Esophagus muscularis mucosa (tissue), 4 donors: ENCODE measurements at places on chromosomes 2 and 18.
A peak's percentile ranks its signal among the peaks of the same experiment; 100 is the strongest.

GRCh38 chr2:233764264-233764663, 4.2 kb downstream of the UGT1A1 start:
- no peak for DNase-seq
- no peak overlapping the region for H3K4me3 ChIP-seq
- H3K36me3 ChIP-seq, result no peaks in the 10 kb centered on the region

DNA sequence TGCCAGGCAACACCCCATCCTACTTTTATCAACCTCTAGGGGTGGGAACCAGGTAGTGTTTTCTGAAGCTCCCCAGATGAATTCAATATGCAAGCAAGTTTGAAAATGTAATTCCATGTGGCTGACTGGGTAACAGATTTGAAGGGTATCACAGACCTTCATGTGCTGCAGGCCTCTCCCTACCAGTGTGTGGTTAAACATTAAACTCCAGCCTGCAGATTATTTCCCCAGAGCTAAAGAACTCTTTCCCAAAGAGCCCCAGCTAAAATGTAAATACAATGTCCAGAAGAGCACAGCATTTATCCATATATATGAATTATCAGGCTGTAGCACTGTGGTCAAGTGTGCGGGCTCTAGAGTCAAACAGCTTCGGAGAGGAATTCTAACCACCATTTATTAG, 134.1 kb downstream of the MYO5B start:
- no peaks in the 10 kb centered on the region for H3K4me1 ChIP-seq
- no peak overlapping the region for H3K27ac ChIP-seq
- DNase-seq, result no peak
- H3K4me3 ChIP-seq, result no peak overlapping the region
- no peaks in the 10 kb centered on the region for H3K27me3 ChIP-seq
- H3K36me3 ChIP-seq, result no peaks in the 10 kb centered on the region

- no peaks in the 10 kb centered on the region for H3K4me1 ChIP-seq
- no peaks in the 10 kb centered on the region for H3K36me3 ChIP-seq
- DNase-seq, result no peak
Measured at GRCh38 chr2:189309331-189309730, 129.8 kb upstream of the COL5A2 start.

GRCh38 chr2:108580050-108580449, 45.8 kb downstream of the LIMS1 start:
- DNase-seq, result no peak
- no peak overlapping the region for H3K4me3 ChIP-seq
- H3K27me3 ChIP-seq, result no peaks in the 10 kb centered on the region
- no peak overlapping the region for H3K27ac ChIP-seq
- peaks cover 62% of the 10 kb centered on the region for H3K4me1 ChIP-seq

- H3K27ac ChIP-seq, result no peak overlapping the region
- peak; percentile 45 for DNase-seq
- H3K4me3 ChIP-seq, result no peak overlapping the region
- no peaks in the 10 kb centered on the region for H3K27me3 ChIP-seq
Measured at GRCh38 chr2:147683380-147683779, 161.4 kb upstream of the ACVR2A start.

GRCh38 chr2:50318147-50318546, 713.8 kb downstream of the NRXN1 start:
- no peak for DNase-seq
- H3K36me3 ChIP-seq, result no peaks in the 10 kb centered on the region
- H3K4me3 ChIP-seq, result no peak overlapping the region
- no peaks in the 10 kb centered on the region for H3K27me3 ChIP-seq
- H3K27ac ChIP-seq, result no peak overlapping the region
- no peaks in the 10 kb centered on the region for H3K4me1 ChIP-seq

GRCh38 chr2:16002144-16002543, 61.8 kb downstream of the MYCN start:
- H3K4me1 ChIP-seq, result no peaks in the 10 kb centered on the region
- no peaks in the 10 kb centered on the region for H3K27me3 ChIP-seq
- DNase-seq, result no peak
- H3K36me3 ChIP-seq, result no peaks in the 10 kb centered on the region
